ACHN (cell line): ENCODE measurements at places on chromosomes 4 and X.

DNA sequence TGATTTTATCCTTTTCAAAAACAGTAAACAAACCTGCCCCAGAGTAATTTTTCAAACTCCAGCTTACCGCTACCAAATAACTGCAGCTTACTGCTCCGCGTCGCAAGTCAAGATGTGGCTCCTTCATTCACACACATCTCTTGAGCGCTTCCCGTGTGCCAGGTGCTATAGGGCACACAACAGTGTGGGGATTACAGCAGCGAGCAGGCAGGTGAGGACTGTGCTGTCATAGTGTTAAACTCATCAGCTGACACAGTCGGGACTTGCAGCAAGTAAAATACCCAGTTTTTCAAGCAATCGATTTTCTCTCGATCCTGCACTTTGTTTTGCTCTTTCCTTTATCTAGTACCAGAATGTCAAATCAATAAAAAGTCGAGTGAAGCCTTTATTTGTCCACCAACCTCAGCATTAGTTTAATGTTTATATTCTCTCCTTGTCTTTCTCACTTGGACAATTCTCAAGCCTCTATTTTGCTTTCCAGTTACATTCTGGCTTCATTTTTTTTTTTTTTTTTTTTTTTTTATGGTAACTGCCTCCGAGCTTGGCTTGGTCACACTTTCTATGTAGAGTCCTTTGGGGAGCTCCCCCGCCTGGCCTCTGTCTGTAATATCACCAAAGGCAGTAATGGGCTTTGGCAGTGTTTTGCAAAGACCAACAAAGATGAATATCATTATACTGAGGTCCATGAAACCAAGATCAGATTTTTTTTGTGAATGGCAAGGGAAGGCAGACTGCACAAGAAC lies 8.3 kb upstream of the ASB5 start:
- DNase-seq: peak; percentile 75

- DNase-seq: no peak
Measured at GRCh38 chrX:100341142-100341510, 68.9 kb downstream of the PCDH19 start.

DNA sequence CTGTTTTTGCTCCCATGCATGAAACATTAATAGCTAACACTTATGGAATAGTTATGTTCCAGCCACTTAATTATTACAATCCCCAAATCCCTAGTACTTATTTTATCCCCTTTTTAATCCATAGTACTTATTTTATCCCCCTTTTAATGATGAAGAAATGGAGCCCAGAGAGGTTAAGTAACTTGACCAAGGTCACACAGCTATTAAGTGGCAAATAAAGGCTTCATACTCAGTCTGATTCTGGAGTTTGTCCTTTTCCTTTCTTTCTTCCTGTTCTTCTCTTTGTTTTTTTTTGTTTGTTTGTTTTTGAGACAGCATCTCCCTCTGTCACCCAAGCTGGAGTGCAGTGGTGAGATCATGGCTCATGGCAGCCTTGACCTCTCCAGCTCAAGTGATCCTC lies 2.2 kb downstream of the NKAP start:
- DNase-seq: no peak

- peak; percentile 2 for DNase-seq
Measured at GRCh38 chr4:123399627-123400358, 3.2 kb downstream of the SPRY1 start.

DNA sequence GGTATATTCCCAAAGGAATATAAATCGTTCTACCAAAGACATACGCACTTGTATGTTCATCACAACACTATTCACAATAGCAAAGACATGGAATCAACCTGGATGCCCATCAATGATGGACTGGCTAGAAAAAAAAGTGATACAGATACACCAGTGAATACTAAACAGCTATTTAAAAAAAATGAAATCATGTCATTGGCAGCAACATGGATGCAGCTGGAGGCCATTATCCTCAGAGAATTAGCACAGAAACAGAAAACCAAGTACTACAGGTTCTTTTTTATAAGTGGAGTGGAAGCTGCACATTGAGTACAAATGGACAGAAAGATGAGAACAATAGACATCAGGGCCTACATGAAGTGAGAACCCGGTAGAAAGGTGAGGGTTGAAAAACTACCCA lies 81.4 kb downstream of the ANTXR2 start:
- DNase-seq: no peak
